ENCODE measurements at places on chromosomes 3 and 15. TPM values are rescaled to one million over a fixed set of nuclear protein-coding genes. Genes with fewer than 3 reads are reported as not detected.

Gene C3orf62
- 2.9 TPM for total RNA-seq

Gene OSBPL10
- total RNA-seq = 6.7 TPM

Gene ATP10A
- 4.4 TPM for total RNA-seq

Gene CSPG5
- total RNA-seq = 0.09 TPM

Gene GOLGA8S
- under 0.01 TPM for total RNA-seq

Gene ANKUB1
- not detected for total RNA-seq

Gene DNASE1L3
- not detected for total RNA-seq

Gene PIERCE2
- 6.6 TPM for total RNA-seq

Gene DNAH12
- 0.09 TPM for total RNA-seq

Gene CSTA
- total RNA-seq = 15.2 TPM

Gene CFAP100
- total RNA-seq = not detected

Gene C3orf80
- total RNA-seq = 1.8 TPM

Gene RPP25
- total RNA-seq = 4.1 TPM

Gene ANKRD28
- total RNA-seq = 117 TPM

Gene C2CD4B
- not detected for total RNA-seq

Gene GOLGA6A
- total RNA-seq = not detected

Gene RUVBL1
- total RNA-seq = 50.6 TPM

Gene GOLGA8G
- total RNA-seq = not detected

Gene REC114
- total RNA-seq = not detected

Gene ADGRG7
- total RNA-seq = not detected

Gene GOLGA8H
- total RNA-seq = 0.63 TPM

Gene ANKRD34C
- total RNA-seq = not detected

Gene SLC27A2
- not detected for total RNA-seq

Gene IL12A
- total RNA-seq = 1.2 TPM

Gene GOLGA6L7
- not detected for total RNA-seq

Gene GP5
- 0.49 TPM for total RNA-seq

Measured in fibroblast of the aortic adventitia (primary cell).